ENCODE measurements at places on chromosomes 6 and 20.

- no peak for DNase-seq
These were observed 5.2 kb downstream of the RPS12 start for GRCh38 chr6:132819405-132820161.

- DNase-seq: peak; percentile 62
These were observed 24.8 kb downstream of the COL20A1 start for GRCh38 chr20:63317601-63318291.

GRCh38 chr6:148898376-148899014 is 151.7 kb downstream of the UST start:
- no peak for DNase-seq

DNA sequence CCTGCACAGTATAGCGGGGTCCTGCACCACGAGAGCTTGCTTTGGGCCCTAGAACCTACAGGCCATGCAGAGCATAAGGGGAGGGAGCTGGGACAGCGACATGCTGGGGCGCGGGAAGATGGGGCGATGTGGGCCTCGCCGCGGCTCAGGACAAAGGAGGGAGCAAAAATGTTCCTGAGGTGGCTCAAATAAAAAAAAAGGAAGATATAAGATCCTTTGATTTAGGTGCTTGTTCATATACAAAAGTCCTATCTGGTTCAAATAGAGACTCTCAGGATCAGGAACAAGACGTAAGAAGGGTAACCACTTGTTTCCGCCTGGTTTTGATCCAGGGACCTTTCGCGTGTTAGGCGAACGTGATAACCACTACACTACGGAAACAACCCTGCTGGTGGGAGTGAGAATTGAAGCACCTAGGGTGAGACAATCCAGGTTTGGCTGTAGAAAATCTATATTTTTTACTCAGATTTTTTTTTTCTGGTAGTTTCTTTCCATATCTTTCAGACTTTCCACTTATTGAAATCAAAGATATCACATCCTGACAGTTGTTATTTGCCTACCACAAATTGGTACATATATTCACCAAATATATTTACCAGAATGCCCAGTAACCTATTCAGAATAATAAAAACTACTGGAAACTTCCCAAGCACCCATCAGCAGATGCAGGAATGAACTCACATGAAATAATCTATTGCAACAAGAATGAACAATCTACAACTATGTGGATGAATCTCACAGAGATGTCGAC is 177.9 kb upstream of the ZNF184 start:
- DNase-seq: peak; percentile 59

GRCh38 chr20:46004187-46004586 is 4.5 kb upstream of the MMP9 start:
- no peak for DNase-seq

DNA sequence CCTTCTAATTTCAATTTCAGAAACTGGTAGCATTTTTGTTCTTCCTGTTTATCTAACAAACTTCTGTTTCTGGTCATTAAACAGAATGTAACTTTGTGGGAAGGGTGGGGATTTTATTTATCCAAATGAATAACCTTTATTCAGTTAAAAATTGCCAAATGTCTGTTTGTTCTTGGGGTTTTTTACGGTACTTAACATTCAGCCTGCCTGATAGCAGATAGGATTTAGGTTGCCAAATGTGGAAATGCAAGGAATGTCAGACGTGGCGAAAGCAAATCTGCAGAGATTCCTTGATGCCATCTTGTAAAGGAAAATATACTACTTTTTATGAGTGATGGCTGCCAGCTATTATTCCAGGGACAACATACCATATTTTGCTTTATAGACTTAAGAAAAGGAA is 95.7 kb downstream of the LYRM2 start:
- no peak for DNase-seq

All from 8988T (cell line).